CD4-positive, alpha-beta T cell treated with Interleukin-17A for 4 hours (primary cell): ENCODE measurements at places on chromosomes 5 and 9.

GRCh38 chr5:63400079-63400478, 562.2 kb downstream of the HTR1A start:
- no peak for DNase-seq

GRCh38 chr5:172383191-172383802, 71.0 kb downstream of the SH3PXD2B start:
- no peak for DNase-seq

DNA sequence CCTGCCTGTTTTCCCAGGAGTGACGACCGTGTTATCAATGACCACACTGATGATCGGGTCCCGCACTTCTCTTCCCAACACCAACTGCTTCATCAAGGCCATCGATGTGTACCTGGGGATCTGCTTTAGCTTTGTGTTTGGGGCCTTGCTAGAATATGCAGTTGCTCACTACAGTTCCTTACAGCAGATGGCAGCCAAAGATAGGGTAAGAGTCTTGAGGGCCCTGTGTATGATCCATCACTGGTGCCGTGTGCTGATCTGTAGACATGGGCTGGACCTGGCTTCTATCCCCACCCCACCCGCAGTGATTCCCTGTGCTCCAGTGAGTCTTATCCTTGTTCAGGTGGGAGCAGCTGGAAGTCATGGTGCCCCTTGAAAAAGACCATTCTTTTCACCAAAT, 26.0 kb downstream of the GABRP start:
- DNase-seq: no peak

DNA sequence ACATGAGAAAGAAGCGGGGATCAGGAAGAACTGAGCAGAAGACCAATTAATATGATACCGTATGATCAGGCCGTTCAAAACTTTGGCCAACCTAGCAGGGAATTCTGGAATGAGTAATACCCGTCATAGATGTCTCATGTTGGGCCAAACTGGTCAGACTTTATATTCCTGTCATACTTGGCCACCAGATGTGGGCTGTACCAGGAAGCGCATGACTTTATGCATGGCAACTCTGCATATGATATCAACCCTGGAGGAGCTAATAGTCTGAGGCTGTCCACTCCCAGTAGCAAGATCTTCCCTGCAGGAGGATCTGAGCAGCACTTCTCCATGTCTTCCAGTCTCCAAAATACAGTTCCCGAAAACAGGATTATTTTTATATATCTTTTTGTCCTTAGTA, 68.5 kb upstream of the NAA35 start:
- DNase-seq: no peak

DNA sequence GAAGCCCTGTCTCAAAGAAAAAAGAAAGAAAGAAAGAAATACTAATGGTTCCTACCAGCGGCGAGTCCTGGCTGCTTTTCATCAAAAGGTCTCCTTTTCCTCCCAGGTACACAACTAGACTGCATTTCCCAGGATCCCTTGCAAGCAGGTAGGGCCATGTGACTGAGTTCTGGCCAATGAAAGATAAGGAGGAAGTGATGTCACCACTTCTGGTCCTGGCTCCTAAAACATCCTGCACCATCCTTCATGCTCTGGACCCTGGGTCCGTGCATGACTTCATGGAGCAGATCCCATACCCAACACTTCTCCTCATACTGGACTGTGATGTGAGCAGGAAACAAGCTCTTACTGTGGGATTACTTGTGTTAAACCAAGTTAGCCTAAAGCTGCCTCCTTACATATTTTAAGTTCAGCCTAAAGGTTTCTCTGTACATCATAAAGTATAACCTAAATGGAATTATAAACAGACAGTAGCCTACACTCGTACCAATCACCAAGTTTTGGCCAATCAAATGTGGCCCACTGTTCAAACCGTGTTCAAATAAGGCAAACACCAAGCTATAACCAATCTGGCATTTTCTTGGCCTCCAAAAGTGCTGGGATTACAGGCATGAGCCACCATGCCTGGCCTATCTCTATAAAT, 30.2 kb upstream of the FUBP3 start:
- DNase-seq: no peak

DNA sequence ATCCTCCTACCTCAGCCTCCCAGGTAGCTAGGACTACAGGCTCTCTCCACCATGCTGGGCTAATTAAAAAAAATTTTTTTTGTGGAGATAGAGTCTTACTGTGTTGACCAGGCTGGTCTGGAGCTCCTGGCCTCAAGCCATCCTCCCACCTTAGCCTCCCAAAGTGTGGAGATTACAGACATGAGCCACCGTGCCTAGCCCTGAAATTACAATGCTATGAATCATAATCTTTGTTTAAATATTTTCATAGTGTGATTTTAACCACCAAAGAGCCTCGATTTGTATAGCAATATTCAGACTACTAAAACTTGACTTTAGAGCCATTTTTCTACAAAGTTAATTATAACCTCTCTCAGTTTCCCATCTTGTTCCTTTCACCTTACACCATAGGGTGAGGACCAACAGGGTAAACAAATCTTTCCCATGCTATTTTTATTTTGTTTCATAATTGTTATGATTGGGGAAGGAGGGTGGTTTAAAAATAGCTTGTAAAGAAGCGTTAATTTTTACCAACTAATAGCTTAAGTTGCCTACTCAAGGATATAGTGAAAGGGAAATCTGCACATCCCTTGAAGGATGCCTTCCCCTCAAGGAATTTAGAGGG, 32.7 kb downstream of the UBE2D2 start:
- no peak for DNase-seq

- DNase-seq: no peak
Measured at GRCh38 chr5:77486344-77486962, 5.7 kb downstream of the WDR41 start.

DNA sequence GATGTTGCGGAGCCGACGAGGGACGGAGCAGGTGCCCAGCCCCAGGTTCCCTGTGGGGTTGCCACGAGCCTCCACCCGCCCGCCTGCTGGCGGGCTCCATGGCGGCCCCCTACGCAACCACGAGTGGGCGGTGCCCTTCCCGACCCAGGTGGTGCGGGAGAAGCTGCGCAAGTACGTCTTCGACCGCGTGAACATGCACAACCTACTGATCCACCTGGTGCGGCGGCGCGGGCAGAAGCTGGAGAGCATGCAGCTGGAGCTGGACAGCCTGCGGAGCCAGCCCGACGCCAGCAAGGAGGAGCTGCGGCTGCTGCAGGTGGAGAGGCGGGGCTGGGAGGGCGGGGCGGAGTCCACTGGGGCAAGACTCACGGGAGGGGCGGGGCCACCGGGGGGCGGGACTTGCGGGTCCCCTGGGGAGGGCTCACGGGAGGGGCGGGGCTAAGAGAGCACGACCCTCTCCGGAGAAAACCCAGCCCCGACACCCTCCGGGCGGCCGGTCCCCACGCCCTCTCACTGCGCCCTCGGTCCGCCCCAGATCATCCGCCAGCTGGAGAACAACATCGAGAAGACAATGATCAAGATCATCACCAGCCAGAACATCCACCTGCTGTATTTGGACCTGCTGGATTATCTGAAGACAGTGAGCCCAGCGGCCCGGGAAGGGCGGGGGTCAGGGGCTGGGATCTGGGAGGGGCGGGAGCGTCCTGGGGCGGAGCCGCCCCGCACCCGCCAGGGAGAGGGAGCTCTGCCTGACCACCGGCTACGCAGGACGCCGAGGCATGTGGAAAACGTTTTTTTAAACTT, 3.9 kb downstream of the CCDC183 start:
- peak; percentile 99 for DNase-seq

- DNase-seq: no peak
Measured at GRCh38 chr5:133469252-133469651, 143.1 kb downstream of the FSTL4 start.

- no peak for DNase-seq
Measured at GRCh38 chr5:80370390-80370789, 37.5 kb upstream of the ZFYVE16 start.

DNA sequence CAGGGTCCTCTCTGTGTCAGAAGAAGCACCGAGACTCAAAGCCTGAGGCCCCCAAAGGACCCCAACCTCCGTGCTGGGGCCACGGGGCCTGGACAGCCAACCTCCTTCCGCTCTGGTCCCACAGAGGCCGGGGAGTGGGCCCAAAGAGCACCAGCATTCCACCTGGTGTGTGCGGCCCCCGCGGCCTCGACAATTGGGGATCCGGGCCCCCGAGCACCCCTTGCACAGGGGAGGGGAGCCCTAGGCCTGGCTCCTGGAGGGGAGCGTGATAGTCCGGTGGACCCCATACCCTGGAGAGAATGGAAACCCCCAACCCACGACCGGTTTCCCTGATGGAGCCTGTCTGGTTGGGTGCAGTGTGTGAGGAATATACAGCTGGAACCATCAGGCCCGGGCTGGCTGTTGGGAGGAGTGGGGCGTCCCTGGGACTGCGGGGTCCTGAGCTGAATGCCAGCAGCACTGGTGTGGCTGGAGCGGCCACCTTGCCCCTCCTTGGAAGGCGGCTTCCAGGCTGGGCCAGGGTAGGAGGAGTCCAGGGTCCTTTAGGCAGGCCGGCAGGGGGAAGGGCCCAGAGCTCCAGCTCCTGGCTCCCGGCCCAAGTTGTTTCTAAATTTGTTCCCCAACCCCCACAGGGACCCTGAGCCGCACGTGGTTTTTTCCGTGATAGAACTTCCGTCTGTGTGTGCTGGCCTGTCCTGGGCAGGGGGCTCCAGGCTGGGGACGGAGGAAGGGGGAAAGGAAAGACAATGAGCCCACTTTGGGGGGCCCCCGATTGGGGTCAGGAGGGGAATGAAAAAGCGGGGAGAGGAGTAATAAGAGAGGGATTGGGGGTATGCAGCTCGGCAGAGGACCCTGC, 825 bp upstream of the TOR4A start:
- no peak for DNase-seq

- DNase-seq: no peak
Measured at GRCh38 chr5:163623986-163624385, 118.6 kb downstream of the MAT2B start.

DNA sequence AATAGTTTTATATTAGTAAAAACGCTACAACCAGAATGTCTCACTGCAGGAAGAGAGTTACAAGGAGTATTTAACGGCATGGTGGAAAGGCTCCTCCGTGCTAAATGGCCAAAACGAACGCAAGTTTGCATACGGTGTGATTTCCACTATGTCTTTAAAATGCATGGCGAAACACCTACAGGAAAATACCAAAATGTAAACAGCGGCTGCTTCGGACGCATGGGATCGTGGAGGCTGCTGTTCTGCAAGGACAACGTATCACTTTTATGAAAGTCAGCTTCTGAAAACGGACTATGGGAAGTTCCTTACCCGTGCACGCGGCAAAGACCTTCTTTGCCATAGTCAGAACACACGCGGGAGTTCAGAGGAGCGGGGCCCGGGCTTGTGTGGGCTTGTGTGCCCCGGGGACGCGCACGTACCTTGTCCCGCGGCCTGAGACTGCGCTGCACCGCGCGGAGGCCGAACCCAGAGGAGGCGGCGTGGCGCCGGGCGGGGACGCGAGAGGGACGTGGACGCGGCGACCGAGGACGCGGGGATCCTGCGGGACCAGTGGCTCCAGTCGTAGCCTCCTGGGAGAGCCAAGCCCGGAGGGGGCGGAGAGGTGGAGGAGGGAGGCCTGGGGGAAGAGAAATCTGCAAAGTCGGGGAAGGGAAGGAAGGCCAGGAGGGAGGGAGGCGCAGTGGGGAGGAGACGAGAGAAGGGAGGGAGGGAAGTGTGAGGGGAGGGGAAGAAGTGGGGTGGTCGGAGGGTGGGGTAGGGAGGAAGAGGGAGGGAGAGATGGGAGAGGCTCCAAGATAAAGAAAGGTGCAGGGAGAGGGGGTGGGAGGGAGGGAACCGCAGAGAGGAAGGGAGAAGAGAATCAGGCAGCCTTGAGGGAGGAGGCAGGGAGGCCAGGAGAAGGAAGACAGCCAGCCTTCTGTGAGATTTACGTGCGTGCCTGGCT, at the start of gene CMBL:
Gene CMBL (minus strand): TSS at position 697 of the 943 bp plus-strand sequence. CDS start 17,140 bp downstream, outside the sequence.
- DNase-seq: peak; percentile 38

GRCh38 chr9:124038790-124039633, 27.4 kb downstream of the LHX2 start:
- no peak for DNase-seq

DNA sequence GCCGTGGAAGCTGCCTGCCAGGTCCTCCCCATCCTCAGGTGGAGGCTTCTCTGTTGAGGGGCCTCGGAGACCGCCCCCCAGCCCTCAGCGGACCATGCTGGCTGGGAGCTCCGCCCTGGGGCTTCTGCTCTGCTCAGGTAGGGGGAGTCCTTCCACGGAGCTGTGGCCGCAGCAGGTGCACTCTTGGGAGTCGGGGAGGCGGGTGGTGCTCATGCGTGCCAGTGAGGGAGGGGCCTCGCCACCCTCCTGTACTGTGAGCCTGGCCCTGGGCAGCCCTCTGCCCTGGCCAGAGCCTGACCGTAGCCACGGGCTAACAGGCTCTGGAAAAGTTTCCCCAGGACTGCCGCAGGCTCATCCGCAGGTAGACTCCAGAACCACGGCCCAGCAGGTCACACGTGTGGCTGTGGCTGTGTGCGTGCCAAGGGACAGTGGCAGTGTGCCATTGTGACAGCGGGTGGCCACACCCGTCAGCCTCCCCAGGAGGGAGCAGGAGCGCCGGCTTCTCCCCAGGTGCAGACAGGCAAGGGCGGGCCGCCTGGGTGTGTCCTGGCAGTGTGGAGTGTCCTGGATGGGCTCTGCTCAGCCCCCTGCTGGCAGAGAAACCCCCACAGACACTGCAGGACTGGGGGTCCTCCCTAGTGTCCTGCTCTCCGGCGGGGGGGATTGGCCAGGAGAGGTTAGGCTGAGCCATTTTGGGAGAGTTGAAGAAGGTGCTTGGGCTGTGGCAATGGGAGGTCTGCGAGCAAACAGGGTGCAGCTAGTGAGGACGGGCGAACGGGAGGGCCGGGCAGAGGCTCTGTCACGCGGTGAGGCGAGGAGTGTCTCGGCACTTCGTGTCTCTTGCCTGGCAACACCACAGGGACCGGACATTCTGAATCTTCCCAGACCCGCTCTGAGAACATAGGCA, 29.5 kb downstream of the TPPP start:
- DNase-seq: no peak

- DNase-seq: no peak
Measured at GRCh38 chr5:23216345-23216744, 291.1 kb upstream of the PRDM9 start.

DNA sequence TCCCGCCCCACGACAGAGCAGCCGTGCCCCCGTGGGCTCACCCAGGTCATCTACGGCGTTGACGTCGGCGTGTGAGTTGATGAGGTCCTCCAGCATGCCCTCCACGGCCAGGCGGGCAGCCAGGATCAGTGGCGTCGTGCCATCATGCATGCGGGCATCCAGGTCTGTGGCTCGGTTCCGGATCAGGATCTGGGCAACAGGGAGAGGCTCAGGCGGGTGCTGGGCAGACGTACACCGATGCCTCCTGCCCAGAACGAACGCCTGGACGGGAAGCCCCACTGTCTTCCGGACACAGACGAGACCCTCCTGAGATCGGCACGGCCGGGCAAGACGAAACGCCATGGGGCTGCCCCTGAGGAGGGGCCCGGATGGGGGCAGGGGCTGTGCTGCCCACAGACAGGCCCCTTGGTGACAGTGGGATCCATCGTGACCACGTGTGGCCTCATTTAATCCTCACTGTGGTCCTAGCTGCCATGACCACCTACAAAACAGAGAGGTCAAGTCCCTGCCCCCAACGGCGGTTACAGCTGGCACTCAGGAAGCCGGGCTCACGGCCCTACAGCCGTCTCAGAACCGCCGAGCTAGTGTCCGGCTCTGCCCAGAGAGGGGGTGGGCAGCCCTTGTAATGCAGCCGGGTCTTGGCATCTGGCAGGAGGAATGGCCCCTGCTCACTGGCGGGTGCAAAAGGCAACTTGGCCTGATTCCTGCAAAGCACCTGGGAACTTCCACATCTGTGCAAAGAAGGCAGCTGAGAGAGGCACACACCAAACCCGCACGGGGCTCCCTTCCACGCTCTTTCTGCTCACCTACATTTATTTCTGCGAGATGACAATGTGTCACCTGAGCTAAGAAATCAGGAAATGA, 16.5 kb upstream of the SEC16A start:
- DNase-seq: no peak
